ENCODE measurements at places on chromosomes 1 and 21.

GRCh38 chr1:106995970-106996369, 60.5 kb upstream of the PRMT6 start:
- DNase-seq = no peak

DNA sequence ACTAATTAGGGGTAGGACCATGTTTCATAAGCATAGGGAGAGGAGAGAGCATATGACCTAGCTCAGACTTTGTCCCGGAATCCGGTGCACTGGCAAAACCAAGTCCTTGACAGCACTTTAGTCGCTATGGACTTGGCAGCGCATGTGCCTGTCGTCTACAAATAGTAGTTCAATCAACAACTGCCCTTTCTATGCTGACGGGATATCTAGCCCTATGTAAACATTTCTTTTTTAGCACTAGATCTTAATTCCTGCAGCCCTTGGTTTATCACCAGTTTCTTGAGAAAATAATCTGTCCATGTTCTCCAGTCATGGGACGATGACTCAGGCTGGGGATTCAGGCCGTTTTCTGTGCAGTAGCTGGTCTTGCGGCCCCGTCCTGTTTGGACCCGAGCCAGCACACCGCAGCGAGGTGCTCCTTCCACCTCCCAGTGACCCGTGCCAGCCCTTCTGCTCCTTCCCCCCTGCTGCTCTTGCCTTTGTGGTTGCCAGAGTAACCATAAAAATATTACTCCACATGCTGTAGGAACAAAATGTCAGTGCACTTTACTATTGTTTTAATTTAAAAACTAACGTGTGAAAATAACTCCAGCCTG, 8.6 kb upstream of the MT1HL1 start:
- DNase-seq = no peak

GRCh38 chr1:30302858-30303257, 420.5 kb downstream of the MATN1 start:
- no peak for DNase-seq

DNA sequence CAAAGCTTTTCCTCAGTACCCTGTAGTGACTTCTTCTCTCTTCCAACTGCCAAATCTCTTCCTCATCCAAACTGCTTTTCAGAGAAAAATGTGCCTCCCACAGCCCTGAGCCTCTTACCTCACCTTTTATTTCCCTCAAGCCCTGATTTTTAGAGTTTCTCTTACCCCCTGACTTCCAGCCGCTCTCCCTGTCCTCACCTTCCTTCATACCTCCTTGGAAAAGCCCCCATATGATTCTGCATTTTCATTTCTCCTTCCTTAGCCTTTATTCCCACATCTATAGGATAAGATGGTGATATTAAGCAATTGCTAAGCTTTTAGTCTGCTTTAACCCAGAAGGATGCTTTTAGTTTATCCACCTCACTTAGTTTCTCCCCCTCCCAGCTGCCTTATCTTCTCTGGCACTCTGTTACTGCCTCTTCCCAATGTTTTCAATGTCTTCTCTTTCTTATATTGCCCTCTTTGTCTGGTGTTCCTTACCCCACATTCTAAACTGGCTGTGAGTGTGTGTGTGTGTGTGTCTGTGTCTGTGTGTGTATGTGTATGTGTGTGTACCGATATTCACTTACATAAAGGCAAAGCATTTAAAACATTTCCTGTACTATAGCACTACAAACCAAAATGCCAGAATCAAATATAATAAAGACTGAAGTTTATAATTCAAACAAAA, at the start of gene CD1B:
Gene CD1B (minus strand): TSS at position 51 of the 670 bp plus-strand sequence. CDS start 108 bp downstream, outside the sequence.
- peak; percentile 37 for DNase-seq

- no peak for DNase-seq
Observed at GRCh38 chr1:28526886-28527285, 21.0 kb downstream of the RCC1 start.

DNA sequence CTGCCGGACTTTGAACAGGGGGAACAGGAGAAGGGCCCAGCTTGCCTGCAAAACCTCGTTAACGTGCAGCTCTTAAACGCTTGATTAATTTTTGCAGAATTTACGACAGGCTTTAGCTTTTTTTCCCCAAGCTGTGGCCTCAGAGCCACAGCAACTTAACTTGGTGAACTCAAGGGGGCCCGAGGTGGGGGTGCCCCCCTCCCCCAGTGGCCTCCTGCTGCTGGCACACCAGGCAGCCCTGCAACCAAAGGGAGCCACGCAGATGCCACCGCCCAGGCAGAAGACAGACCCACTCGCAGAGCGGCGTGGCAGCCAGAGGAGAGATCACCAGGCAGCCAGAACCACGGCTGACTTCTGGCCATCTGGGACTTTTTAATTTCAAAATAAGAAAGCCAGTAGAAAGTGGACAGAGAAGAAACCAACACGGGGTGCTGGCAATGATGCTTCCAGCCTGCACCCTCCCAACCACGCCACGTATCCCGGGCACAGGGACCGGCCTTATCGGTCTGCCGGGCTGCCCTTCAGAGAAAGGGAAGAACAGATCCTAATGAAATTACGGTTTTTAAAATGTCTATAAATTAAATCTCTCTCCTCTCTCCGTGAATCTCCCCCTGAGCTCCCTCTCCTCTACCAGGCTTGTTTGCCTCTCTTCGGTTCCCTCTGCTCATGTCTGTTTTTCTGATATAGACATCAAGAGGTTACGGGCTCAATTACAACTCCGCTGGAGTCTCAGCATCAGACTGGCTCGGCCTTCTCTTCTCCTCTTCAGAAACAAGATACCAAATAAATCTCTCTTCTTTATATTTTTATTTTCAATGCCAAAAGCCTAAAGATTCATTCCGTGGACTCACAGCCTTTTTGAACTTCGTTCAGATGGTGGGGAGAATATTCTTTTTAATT, 6.4 kb downstream of the CASZ1 start:
- no peak for DNase-seq

DNA sequence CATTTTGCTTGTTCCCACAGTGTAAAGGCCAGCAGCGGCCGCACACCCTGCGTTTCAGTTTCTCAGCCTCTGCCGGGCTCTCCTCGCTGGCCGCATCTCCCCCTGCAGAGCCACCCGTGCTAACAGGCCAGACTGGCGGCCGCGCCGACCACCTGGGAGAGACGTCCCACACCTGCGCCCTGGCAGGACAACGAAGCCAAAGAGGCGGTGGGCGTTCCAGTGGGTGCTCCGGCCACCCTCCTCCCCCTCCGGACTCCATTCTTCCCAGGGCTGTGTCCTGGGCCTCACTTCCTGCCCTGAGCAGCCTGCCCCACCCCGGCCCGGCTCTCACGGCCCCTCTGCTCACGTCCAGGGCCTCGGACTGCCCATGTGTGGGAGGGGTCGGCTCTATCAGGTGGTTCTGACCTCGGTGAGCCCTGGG, 31.9 kb upstream of the SLC19A1 start:
- DNase-seq = no peak

GRCh38 chr21:35940074-35940927, 120.0 kb downstream of the SETD4 start:
- no peak for DNase-seq

DNA sequence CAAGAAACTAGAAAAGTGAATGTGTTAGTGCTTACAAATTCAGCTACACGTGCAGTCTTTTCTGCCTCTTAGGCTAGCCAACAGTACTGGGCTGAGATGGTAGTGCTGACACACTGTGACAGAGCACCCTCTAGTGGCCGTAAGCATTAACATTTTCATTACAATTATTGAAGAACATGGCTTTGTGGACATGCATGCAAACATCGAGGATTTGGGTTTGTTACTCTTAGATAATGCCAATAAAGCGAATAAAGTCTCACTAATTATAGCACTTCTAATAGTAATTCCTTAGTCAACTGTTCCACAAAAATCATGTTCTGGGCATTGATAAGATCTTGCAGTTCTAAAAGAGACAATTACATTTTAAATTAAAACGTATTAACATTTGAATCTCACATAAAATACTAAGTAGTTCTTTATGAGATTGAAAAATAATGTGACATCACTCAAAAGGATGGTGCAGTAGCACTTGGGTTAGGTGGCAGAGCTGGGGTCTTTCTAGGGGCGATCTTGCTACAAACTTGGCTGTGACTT, 47.1 kb downstream of the MYSM1 start:
- peak; percentile 64 for DNase-seq

DNA sequence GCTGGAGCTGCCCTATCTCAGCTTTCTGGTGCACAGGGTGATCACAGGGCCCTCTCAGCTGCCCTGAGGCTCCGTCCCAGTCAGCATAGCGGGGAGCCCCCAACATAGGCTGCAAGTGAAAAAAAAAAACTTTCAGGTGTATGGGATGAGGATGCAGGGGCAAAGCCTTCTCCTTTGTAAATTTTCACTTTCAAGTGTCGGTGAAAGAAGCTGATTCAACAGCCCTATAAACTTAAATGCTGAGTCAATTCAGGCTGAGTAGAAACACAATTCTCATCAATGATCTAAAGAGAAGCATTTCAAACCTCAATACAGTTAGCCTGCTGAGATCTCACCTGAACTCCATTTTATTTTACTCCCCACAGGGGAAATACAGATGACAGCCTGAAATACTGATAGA, 171.2 kb downstream of the SEC16B start:
- DNase-seq = no peak

- no peak for DNase-seq
Observed at GRCh38 chr1:14652840-14653239, 54.4 kb downstream of the KAZN start.

DNA sequence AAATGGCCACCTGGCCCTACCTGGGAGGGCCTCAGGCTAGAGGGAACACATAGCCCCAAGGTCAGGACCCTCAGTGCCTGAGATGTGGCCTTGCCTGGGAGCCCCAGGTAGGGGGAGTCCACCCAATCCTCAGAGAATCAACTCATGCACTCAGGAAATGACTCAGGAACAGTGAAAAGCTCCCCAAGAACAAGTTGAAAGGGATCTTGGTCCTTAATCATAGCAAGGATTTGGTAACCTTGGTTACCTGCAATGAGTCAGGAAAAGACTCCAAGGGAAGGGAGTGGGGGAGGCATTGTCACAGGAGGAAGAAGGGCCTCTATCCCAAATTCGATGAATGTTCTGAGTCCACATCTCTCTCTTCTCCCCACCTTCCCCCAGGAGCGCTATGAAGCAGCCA, 17.0 kb downstream of the MAP7D1 start:
- DNase-seq = no peak

DNA sequence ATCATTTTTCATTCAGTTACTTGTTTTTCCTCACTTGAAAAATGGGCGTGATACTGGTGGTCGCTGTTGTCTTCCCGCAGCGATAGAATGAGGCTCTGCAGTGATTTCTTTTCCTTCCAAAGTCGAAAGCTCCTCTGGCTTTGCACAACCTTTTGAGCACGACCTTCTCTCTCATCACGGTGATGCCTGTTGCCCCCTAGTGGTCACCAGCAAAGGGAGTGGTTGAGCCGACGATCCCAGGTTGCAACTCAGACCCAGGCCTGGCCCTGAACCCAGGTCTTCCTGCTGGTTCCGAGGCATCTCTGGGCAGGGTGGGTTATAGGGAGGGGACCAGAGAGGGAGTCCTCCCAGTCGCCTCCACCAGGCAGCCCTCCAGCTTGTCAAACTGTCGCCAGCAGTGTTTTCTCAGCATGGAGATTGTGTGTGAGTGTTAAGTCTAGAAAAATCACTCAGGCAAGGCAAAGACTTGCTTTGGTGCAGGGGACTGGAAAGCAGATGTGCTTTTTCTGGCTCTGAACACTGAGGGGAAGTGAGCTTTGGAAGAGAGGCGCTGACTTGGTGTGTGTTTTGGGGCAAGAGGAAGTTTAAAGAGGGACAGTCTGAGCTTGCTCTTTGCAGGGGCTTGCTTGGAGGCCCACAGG, 285.3 kb downstream of the CAMTA1 start:
- peak; percentile 11 for DNase-seq

DNA sequence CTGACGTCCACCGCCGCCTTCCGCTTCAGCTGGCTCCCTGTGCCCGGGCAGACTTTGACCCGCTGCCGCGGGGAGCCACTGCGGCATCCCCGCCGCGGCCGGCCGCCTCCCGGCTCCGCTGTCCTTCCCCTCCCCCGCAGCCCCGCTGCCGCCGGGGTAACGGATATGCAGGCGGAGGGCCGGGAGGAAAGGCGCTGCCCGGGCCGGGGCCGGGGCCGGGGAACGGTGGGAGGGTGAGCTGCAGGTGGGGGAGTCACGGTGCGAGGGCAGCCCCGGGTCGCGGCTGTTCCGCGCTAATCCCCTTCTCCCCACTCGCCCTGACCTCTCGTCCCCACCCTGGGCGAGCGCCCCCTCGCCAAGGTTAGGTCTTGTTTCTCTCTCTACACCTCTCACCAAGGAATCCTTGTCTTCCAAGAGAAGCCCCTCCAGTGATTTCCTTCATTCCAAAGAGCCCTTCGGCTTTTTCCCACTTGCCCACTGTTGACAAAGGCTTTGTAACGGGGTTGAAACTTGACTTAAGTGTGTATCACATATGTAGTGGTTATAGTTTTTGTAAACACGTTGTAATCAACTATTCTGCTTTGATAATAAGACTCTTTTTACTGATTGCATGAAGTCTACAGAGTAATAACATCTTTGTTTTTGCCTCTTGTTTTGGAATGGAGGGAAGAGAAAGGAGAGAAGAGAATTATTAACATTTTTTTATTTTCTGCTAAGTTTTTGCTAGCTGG, 669 bp downstream of the XPR1 start:
- DNase-seq = peak; percentile 39

GRCh38 chr21:39774227-39774626, 29.2 kb downstream of the IGSF5 start:
- no peak for DNase-seq

DNA sequence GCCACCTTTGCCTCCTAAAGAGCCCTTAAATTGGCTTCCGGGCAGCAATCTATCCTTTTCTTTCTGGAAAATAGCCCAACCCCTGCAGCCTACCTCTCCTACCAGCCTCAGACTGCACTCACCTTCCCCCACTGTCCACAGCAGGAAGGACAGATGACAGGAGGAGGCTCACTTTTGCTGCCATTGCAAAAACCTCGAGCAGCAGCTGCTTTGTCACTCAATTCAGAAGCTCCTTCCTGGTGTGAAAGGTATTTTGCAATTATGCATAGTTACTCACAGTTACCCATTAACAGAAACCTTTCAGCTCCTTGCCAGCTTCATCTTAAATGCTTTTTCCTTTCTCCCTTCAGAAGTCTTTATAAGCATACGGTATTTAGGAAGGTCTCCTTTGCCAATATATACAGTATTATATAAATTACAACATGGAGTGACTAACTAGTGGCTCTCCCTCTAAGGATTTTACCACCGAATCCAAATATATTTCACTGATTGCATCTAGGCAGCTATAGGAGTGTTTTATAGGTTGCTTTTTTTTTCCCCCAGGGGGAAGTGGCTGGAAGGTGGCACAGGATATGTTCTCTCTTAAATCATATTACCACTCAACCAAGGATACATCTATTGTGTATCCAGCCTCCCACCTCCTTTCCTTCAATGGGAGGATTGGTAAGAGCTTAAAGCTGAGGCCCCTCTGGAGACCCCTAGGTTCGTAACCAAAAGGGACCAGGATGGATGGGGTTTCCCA, 142.1 kb upstream of the IPO9 start:
- no peak for DNase-seq

Measured in thymus (tissue), 14 donors.